Stimulated activated CD4-positive, alpha-beta T cell treated with anti-CD3 and anti-CD28 coated beads, Interleukin-15, amount 100 ng/mL, for 1 hour (primary cell): ENCODE measurements at places on chromosomes 12 and 14.

GRCh38 chr14:60331201-60332045 is 82.4 kb downstream of the PPM1A start:
- DNase-seq: peak; percentile 61

- no peak for DNase-seq
Observed at GRCh38 chr14:89660166-89660565, 243.1 kb upstream of the FOXN3 start.

DNA sequence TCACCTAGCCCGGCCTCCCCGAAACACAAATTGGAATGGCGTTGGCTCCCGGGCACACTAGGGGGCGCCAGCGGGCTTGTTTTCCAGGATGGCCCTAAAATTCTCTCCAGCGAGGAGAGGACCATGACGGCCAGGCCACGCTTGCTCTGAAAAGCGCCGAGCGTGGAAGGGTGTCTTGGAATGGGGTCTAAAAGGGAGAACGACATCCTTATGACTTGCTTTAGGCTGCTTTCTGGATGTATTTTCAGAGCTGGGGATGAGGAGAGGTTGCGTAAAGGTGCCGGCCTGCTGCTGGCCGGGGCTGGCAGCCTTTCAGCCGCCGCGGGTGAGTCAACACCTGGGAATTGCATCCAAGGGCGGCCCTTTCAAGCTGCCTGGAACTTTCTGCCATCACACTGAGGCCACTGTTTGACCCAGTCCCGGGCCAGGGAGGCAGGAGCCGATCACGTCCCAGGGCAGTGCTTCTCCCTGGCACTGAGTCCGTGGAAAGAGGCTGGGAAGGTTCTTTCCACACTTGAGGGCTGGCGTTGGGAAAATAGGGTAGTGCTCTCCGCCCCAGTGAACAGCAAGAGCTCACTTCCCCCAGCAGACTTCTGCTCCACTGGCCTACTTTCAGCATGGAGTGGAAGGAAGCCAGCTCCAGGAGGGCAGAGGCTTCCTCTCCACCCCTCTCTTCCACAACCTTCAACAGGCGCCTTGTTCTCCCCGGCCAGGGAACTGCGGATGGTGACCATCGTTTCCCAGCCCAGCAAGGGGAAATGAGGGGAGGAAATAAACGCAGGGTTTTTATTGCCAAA is 216.2 kb downstream of the TTC8 start:
- peak; percentile 52 for DNase-seq

- DNase-seq: no peak
Observed at GRCh38 chr12:96354326-96354725, 45.9 kb downstream of the CDK17 start.

GRCh38 chr12:92365333-92365732 is 219.7 kb upstream of the BTG1 start:
- no peak for DNase-seq

DNA sequence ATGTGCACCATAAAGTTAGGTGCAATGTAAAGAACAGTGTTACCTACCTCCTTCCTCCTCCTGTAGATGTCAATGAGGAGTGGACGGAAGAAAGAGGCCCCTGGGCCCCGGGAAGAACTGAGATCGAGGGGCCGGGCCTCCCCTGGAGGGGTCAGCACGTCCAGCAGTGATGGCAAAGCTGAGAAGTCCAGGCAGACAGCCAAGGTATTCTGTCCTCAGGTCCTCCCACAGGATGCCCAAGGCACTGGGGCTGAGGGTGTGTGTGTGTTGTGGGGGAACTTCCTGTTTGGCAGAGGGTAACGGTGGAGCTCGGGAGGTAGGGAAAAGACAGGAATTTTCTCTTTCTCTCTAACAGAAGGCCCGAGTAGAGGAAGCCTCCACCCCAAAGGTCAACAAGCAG is 6.4 kb downstream of the ATN1 start:
- DNase-seq: no peak

DNA sequence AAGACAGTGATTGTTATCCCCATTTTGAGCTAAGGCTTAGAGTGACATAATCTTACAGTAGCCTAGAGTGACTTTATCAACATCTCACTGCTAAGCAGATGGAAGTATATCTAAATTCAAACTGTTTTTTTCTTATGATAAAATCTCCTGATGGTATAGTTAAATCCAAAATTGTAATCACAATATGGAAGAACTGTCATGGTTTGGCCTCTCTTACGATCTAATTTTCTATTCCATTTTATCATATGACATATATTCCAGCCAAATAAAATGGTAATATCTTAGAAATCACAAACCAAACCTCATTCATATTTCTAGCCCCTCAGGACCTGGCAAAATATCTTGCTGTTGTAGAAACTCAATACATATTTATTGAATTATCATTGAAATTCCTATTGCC is 864.7 kb downstream of the SLC6A15 start:
- no peak for DNase-seq

GRCh38 chr12:9745199-9745598 is 12.3 kb upstream of the CLECL1 start:
- no peak for DNase-seq

DNA sequence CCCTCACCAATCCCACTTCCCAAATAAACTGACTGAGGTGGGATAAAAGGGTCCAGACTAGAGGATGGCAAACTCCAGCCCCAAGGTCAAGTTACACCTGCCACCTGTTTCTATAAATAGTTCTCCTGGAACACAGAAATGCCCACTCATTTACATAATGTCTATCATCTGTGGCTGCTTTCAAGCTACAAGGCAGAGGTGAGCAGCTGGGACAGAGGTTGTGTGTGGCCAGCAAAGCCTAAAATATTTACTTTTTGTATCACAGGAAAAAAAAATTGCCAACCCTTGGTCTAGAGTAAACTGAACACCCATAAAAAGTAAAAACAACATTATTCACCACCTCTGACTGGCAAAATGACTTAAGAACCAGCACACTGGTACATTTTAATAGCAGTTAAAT is 269.4 kb downstream of the RGS6 start:
- DNase-seq: no peak

GRCh38 chr12:108853981-108854446 is 3.4 kb downstream of the SSH1 start:
- no peak for DNase-seq

DNA sequence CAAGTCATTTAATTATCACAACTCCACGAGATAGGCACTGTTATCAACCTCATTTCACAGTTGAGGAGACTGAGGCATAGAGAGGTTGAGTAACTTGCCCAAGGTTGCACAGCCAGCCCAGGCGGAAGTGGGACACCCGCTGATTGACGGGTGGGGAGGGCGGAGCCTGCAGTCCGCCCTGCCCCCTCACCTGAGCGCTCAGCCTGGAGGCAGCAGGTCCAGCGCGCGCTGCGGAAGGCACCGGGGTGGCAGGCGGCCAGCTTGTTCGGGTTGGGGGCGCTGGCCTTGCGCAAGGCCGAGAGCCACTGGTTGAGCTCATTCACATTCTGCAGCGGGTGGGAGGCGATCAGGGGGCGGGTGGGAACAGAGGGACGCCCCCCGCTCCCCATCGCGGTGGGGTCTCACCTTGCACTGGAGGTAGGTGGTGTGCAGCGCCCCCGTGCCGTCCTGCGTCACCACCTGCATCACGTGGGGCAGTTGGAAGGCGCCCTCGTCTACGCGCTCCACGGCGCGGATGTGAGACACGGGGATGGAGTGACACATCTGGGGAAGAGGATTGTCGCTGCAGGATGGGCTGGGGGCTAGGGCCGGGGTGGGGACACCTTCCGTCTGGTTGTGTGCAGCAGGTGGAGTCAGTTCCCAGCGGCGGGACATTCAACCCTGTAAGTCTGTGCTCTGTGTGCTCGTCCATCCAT is 31.7 kb downstream of the RASAL1 start:
- peak; percentile 53 for DNase-seq

DNA sequence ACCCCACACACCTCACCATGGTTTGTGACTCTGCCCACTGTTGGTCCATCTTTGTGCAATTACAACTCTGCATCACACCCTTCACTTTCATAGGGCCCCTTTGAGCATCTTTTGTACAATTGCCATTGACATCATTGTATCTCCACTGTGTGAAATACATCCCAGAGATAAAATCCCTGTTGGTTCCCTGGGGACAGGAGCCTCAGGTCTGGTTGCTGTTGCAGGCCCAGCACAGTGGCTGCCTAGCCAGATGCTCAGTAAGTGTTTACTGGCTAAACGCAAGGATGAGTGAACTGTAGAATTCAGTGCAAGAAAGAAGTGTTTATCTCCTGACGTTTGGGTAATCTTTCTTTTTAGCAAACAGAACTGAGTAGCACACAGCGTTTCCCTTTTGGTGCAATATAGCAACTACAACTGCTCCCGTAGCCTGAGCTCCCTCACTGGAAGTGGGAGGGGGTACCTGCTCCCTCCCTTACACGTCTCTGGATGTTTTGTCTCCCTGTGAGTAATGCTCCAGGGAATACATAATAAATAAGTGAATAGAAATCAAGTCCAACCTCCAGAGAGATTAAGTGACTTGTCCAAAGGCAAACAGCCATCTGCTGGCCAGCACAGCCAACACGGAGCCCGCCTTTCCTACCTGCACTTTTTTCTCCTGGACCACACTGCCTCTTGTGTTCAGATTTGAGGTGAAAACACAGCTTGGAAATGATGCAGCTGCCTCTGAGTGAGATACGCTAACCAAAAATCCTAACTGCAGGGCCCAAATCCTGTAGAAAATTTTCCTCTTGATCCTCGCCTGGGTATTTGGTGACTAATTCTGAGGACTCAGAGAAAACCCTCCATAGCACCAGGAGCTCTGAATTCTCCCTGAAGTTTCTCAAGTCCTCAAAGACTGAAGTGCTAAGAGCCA is 27.4 kb downstream of the GALNT16 start:
- DNase-seq: no peak

GRCh38 chr12:5258498-5258897 is 173.4 kb upstream of the NTF3 start:
- no peak for DNase-seq

- no peak for DNase-seq
Observed at GRCh38 chr12:27762757-27763156, 17.3 kb upstream of the KLHL42 start.

- DNase-seq: no peak
Observed at GRCh38 chr14:70822530-70823185, 13.3 kb upstream of the MAP3K9 start.

- DNase-seq: no peak
Observed at GRCh38 chr14:105398726-105399465, 558 bp downstream of the TEX22 start.

- no peak for DNase-seq
Observed at GRCh38 chr12:113348849-113349536, 9.4 kb upstream of the PLBD2 start.

DNA sequence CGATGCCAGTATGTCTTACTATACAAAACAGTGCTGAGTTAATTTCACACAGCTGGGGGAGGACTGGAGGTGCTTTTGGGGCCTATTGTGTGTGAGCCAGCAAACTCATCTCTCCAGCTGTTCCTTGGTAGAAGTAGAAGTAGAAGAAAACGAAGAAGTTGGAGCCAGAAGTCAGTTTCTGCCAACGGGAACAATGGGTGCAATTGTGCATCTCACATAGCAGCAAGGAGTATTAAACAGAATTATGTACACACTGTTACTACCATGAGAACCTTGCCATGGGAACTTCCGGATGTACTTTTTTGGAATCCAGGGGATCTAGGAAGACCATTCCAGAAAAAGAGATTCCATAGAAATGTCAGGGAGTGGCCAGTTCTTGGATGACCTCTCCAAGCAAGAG is 88.6 kb downstream of the VCPKMT start:
- no peak for DNase-seq
